NCI-H1048 (cell line): ENCODE measurements at places on chromosomes 6 and 20.

GRCh38 chr20:17893445-17893844 is 75.1 kb downstream of the SNX5 start:
- no peak for DNase-seq

DNA sequence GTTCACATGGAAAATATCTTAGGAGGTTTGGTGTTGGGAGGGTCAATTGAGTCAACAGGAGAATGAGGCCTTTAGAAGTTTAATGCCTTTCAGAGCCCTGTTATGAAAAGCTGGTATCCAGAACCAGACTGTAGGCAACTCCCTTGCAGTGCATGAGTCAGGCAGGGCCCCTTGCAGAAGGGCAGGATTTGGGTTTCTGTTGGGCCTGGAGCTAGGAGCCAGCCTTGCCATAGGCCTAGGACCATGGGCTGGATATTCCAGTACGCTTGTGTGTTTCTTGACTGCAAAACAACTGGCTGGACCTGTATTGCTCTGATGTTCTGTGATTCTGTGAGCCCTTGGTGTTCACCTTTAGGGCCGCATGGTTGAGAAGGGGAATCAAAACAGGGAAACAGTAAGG is 350.9 kb upstream of the PRND start:
- DNase-seq, result no peak

- no peak for DNase-seq
Measured at GRCh38 chr6:14612016-14612980, 494.7 kb downstream of the CD83 start.

- DNase-seq, result no peak
Measured at GRCh38 chr6:30610065-30610464, 7.0 kb downstream of the PPP1R10 start.

DNA sequence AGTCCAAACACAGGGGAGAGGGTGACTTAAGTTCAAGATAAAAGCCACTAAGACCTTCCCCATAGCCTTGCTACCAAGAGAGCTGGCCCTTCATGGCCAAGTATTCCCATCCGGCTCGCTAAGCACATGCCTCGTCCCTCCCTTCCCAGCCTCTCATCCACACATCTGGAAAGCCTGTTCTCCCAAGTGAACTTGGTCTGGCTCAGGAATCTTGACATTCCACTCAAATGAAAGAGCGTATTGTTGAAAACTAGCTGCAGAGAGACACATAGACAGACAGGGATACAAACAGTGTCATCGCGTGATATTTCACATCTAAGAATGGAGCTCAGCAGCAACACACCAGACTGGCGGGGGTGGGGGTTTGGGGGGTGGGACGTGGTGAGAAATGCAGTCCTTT is 182.8 kb upstream of the FOXQ1 start:
- no peak for DNase-seq

GRCh38 chr20:12270863-12271262 is 353.2 kb downstream of the BTBD3 start:
- no peak for DNase-seq

DNA sequence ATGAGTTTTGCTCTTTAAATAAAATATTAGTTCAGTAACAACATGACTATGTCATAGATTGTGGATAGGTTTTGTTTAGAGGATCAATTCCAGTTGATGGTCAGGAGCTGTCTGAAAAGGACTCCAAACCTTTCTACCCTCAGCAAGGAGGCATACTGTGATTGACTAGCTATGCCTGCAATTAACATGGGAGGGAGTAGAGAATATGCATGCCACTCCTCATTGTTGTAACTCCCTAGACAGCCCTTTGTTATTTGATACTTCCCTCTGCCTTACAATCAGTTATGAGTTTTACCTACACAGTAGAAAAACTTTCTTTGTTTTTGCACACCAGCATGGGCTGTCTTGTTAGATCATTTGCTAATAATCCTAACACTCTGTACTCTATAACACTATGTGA is 1418.5 kb downstream of the KHDRBS2 start:
- no peak for DNase-seq

DNA sequence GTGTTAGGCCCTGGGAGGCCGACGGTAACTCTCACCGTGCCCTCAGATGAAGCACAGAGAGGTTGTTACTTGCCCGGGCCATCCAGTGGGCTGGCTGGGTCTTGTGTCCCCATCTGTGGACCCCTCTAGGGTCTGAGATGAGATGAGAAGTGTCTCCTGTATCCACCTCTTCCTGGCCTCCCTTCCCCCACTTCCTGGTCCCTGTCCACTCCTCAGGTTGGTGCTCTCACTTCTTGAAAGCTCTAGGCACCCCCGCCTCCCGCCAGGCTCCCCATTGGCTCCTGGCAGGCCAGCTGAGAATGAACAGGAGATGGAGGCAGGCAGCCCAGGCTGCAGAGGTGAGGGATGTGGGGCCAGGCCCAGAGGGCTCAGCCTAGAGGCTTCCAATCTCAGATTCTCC is 1.5 kb downstream of the MMP24OS start:
- DNase-seq, result no peak

DNA sequence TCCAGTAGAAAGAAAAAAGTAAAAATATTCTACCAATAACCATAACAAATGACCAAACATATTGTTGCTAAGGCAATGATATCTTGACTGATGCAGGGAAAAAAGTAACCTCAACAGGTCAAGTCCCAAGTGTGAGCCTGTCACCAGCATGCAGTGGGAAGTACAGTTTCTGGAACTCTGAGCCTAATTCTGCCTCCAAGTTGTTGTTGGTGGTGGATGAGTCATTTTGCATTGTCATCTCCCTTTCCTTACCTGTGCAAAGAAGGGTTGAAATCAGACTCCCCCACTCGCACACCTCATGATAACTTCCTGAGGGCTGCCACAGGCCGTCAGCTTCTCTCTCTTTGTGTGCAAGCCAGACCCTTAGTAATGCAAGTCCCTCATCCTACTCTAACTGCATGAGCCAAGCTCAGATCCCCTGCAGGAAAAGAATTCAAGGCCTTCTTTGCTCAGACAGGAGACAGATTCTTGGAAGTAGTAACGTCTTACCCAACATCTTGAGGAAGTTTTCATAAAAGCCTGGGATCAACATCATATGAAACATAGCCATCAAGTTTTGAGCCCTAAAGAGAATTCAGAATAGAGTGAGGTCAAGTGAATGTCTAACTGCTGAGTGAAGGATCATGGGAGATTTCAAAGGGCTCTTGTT is 207.6 kb upstream of the FOXA2 start:
- DNase-seq, result no peak

GRCh38 chr6:157760589-157761330 is 62.3 kb upstream of the SNX9 start:
- DNase-seq, result no peak

DNA sequence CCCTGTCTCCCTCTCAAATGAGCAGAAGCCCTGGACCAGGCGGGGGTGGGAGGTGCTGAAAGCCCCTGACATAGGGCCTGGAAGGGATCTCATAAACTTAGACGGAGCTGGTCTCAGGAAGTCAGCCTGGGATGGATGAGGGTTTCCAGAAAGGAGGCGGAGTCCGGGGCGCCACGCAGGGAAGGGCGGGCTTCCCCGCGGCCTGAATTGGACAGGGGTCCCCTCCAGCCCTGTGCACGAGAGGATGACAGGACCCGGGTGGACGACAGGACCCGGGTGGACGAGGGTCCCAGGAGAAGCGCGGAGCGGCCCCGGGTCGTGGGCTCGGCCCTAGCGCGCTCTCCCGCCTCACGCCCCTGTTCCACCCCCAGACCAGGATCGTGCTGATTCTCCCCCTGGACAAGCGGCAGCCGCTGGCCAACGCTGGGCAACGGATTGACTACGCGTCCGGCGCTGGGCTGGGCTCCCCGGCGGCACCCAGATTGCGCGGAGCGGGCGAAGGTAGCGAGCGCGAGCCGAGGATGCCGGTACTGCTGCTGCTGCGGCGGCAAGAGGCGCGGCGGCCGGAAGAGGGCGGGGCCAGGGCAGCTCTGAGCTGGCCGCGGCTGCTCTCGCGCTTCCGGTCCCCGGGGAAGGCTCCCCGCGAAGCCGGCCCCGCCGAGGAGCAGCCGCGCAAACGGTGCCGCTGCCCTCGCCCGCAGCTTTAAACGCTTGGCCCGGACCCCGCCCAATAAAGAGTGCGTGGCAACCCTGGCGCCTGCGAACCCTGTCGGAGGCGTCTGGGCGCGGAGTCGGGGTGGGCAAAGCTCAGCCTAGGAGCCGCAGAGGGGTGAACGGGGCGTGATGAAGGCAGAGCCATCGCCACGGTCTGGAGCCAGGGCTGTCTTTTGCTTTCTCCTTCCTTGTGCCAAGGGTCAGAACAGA is 1.3 kb downstream of the C20orf144 start:
- DNase-seq, result peak; percentile 59

DNA sequence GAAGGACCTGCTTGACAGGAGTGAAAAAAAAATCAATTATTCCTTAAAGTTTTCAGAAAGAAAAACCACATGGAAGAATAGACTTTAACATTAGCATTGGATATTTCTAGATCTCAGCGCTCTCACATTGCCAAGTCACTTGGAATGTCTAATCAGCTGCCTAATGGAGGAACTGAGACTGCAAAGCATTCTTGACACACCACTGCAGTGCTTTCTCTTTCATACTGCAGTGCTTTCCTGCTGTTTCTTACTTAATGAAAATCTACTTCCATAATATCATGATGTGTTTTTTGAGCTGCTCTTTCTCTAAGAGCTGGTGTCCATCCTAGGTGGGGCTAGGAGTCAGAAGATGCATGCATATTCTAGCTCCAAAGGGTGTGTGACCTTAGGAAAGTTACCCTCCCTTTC is 20.4 kb upstream of the MCM3 start:
- DNase-seq, result no peak
